ENCODE measurements at places on chromosomes 16 and 17.

GRCh38 chr17:79976451-79976850 lies 59.2 kb downstream of the TBC1D16 start:
- H3K36me3 ChIP-seq = no peaks in the 10 kb centered on the region
- DNase-seq = no peak
- peaks cover 5% of the 10 kb centered on the region for H3K4me1 ChIP-seq
- no peak overlapping the region for H3K27ac ChIP-seq
- no peak overlapping the region for H3K4me3 ChIP-seq

- peaks cover 33% of the 10 kb centered on the region for H3K4me1 ChIP-seq
- no peak for DNase-seq
- 0 out of 2 replicates have a peak, but pooled peaks cover 3% of the 10 kb centered on the region for H3K36me3 ChIP-seq
- peaks cover 3% of the 10 kb centered on the region for H3K27me3 ChIP-seq
- H3K27ac ChIP-seq = peak overlapping the region; percentile 76
- peak overlapping the region; percentile 97 for H3K4me3 ChIP-seq
Observed at GRCh38 chr17:6444571-6445335, 498 bp downstream of the PIMREG start.

GRCh38 chr17:54947396-54947795 lies 21.1 kb downstream of the COX11 start:
- H3K27me3 ChIP-seq = no peaks in the 10 kb centered on the region
- H3K27ac ChIP-seq = no peak overlapping the region
- H3K4me3 ChIP-seq = no peak overlapping the region
- DNase-seq = no peak
- peaks cover 38% of the 10 kb centered on the region for H3K36me3 ChIP-seq
- peaks cover 30% of the 10 kb centered on the region for H3K4me1 ChIP-seq

DNA sequence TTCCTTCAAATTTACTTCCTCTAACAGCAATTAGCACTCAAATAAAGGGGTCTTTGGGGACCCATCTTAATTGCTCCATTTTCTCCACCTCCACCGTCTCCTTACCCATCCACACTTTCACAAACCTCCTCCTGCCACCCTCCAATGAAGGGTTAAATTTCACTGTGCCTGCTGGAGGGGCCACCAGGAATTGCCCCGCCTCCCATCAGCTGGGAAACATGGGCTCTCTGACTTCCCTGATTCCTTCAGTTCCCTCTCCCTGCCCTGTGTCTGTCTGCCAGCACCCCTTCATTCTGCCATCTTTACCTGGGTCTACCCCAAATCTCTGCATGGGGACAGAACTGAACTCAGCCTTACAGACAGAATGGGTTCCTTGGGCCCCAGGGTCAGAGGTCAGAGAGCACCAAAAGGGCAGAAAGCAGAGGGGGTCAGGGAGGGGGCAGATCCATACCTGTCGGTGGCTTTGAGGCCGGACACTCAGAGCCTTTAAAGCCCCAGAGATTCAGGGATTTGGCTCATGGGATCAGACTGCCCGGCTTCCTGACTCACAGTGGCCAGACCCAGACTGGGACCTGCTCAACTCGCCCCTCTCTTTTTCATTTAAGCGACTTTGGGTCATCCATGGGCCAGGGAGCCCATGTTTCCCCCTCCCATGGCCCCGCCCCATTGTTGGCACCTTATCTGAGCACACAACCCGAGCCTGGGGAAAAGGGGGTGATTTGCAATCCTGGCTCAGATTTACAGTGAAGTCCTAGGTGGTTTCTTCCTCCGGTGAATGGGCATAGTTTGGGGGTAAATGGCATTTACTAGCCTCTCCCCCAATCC lies 17.6 kb upstream of the SP2 start:
- H3K27ac ChIP-seq = peak overlapping the region; percentile 52
- H3K36me3 ChIP-seq = no peaks in the 10 kb centered on the region
- no peak for DNase-seq
- H3K4me1 ChIP-seq = peaks cover 59% of the 10 kb centered on the region
- H3K27me3 ChIP-seq = peaks cover 6% of the 10 kb centered on the region
- peak overlapping the region; percentile 10 for H3K4me3 ChIP-seq

- no peak overlapping the region for H3K4me3 ChIP-seq
- DNase-seq = no peak
- H3K36me3 ChIP-seq = peaks cover 13% of the 10 kb centered on the region
- H3K27me3 ChIP-seq = peaks cover 4% of the 10 kb centered on the region
Observed at GRCh38 chr16:31505483-31505882, 2.7 kb downstream of the RUSF1 start.

- DNase-seq = no peak
- no peak overlapping the region for H3K27ac ChIP-seq
- H3K36me3 ChIP-seq = peaks cover 7% of the 10 kb centered on the region
- H3K4me3 ChIP-seq = no peak overlapping the region
- no peaks in the 10 kb centered on the region for H3K27me3 ChIP-seq
Observed at GRCh38 chr17:29789196-29790170, 140.5 kb downstream of the SSH2 start.

DNA sequence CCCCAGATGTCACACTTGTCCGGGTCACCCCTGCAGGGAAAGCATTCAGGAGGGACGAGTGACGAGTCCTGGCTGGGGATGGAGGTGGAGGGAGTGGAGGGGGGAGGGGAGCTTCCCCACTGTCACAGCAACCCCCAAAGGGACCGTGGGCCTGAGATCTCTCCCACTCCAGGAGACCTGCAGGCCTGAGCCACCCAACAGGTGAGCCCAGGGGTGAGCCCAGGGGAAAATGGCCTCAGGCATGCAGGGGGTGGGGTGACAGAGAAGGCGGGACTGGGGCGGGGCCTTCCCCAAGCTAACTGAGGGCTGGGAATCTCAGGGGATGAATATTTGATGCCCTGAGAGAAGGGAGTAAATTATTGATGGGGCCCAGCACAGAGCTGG lies 2.4 kb downstream of the USH1G start:
- H3K4me1 ChIP-seq = no peaks in the 10 kb centered on the region
- H3K27me3 ChIP-seq = peaks cover 30% of the 10 kb centered on the region
- no peaks in the 10 kb centered on the region for H3K36me3 ChIP-seq
- H3K27ac ChIP-seq = no peak overlapping the region

- no peak overlapping the region for H3K27ac ChIP-seq
- 0 out of 2 replicates have a peak, but pooled peaks cover 6% of the 10 kb centered on the region for H3K36me3 ChIP-seq
- H3K4me3 ChIP-seq = no peak overlapping the region
- no peak for DNase-seq
Observed at GRCh38 chr17:76086384-76086783, 7.4 kb downstream of the ZACN start.

DNA sequence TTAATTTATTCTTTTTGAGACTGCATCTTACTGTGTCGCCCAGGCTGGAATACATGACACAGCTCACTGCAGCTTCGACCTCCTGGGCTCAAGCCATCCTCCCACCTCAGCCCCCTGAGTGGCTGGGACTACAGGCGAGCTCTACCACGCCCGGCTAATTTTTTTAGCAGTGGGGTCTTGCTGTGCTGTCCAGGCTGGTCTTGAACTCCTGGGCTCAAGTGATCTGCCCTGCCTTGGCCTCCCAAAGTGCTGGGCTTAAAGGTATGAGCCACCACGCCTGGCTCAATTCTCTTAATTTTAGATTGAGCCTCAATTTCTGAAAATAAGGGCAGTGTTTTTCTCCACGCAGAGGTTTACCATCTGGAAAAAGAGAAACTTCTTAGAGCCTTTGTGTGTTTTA lies 41.1 kb downstream of the ZNF750 start:
- no peak for DNase-seq
- peaks cover 26% of the 10 kb centered on the region for H3K36me3 ChIP-seq
- no peaks in the 10 kb centered on the region for H3K4me1 ChIP-seq

DNA sequence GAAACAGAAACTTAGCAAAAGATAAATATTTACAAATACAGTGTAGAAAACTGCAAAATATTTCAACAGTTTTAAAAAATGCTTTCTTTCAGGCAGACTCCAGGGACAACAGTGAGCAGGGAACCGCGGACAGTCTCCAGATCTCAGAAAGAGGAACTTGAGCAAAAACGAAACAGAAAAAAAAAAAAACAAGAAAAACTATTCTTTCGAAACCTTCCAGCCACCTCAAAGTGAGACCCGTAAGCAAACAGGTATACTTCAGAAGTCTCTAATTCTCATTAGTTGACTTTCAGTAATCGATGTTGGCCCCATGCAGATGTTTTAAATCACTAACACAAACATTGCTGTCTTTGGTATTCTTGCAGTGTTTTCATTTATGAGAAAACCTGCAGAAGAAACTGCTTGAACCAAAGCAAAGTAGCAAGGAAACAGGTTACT lies 15.7 kb upstream of the CCL1 start:
- H3K27ac ChIP-seq = no peak overlapping the region
- no peaks in the 10 kb centered on the region for H3K36me3 ChIP-seq

GRCh38 chr17:58189436-58190146 lies 2.9 kb upstream of the EPX start:
- DNase-seq = peak; percentile 85
- no peak overlapping the region for H3K27ac ChIP-seq
- peaks cover 36% of the 10 kb centered on the region for H3K27me3 ChIP-seq
- H3K36me3 ChIP-seq = no peaks in the 10 kb centered on the region
- peak overlapping the region; percentile 55 for H3K4me3 ChIP-seq
- H3K4me1 ChIP-seq = peaks cover 11% of the 10 kb centered on the region

DNA sequence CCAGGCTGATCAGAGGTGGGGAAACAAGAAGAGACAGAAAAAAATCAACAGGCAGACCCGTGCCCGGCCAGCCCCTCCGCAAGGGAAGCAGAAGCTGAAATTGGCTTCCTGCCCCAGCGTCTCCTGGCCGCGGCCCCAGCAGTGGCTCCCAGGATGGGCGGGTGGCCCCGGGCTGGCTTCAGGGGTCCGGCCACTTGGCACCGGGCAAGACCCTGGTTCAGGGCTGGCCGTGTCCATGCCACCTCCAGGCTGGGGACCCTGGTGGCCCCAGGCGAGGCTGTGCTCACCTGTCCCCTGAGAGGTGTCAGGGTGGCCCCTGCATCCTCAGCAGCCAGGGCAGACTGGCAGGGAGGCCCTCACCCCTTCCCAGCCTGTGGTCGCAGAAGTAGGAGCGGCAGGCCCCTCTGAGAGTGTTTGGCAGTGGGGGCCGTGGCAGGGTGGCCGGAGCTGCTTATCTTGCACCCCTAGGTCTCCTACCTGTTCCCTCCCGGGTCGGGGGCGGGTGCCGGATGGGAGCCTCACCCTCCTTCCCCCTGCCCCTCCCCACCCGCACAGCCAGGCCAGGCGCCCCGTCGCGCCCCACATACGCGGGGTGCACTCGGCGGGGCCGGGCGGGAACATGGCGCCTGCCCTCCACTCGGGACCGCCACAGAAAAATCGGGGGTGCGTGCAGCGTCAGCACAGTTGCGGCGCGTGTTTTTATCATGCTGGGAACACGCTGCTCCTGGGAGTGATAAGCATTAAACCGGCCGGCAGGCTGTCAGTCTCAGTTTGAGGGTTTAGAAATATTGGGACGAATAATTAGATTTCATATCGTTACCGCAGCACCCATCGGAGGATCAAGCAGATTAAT lies 46.7 kb upstream of the ZC3H18 start:
- no peak for DNase-seq
- H3K4me1 ChIP-seq = no peaks in the 10 kb centered on the region
- H3K27ac ChIP-seq = no peak overlapping the region
- no peaks in the 10 kb centered on the region for H3K27me3 ChIP-seq

- peak overlapping the region; percentile 38 for H3K4me3 ChIP-seq
- H3K27me3 ChIP-seq = peaks cover 10% of the 10 kb centered on the region
- H3K36me3 ChIP-seq = no peaks in the 10 kb centered on the region
- peaks cover 43% of the 10 kb centered on the region for H3K4me1 ChIP-seq
Observed at GRCh38 chr16:47887496-47887895, 268.3 kb downstream of the ABCC12 start.
